ENCODE measurements at places on chromosomes 5 and 9.

DNA sequence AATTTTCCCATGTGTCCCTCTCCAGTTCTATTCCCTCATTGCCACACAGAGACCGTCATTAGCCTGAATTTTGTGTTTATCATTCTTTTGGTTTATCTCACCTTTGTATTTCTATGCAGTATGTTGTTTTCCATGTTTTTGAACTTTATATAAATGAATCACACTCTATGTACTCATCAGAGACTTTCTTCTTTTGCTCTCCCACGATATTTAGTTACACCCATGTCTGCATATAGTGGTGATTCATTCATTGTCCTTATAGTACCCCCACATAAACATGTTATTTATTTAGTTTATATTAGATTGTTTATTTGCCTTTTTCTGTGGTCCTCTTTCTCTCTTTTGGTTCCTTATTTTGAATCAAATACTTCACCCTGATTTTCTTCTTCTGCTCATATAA, 199.7 kb downstream of the FSTL4 start:
- DNase-seq: no peak

- no peak for DNase-seq
These were observed 3.6 kb downstream of the PTRH1 start for GRCh38 chr9:127711831-127712274.

DNA sequence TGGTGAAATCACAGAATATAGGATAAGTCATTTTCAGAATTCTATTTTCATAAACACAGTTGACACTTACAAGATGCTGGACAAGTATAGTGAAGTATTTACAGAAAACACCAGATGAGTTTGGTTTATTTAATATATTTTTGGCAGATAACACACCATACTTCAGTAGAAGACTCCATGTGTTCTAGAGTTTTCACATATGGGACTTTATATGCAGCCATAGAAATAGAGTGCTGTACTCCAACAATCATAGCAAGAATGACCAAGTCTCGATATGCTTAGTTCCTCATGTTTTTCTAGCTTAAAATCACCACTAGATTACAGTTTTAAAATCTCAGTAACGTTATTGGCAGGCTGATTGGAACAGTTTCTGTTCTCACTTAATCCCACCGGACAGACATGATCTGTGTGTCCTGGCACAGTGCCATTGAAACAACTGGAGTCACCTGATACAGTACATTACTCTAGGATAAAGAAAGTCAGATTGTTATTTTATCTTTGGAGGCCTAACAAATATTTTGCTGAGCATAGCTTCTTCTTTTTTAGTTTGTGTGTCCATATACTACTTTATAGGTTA, 45.8 kb upstream of the ERBIN start:
- no peak for DNase-seq

- no peak for DNase-seq
These were observed 39.3 kb downstream of the UBE2D2 start for GRCh38 chr5:139600336-139600949.

- DNase-seq: no peak
These were observed 89.4 kb upstream of the DHFR start for GRCh38 chr5:80744149-80744548.

GRCh38 chr5:178113141-178113787, at the start of gene N4BP3:
Gene N4BP3, plus strand, starts transcription at chr5:178113532. Its CDS starts 6,052 bp downstream, at chr5:178119584.
- no peak for DNase-seq

DNA sequence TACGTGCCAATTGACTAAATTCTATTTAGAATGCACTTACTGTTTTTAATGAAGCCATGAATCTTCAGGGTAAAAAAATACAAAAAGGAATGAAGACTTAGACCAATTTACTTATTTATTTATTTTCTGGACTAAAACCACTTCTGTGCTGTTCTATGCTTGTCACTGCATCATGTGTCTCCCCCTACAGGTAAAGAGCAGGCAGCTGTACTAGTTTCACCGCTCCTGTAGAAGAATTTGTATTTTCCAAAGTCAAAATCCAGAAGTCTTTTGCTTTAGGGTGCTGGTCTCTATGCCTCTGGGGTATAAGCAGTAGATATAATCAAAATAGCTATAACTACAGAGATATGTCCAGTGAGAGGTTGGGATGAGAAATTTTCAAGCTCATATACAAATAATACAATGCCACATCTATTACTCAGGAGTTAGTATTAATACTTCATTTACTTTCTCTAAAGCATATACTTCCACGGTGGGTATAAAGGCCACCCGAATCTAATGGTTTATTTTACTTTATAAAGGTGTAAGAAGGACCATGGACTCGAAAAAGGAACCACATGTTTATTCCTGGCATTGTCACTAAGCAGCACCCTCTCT, 591.5 kb downstream of the RAB3C start:
- no peak for DNase-seq

GRCh38 chr9:130244548-130245165, 20.9 kb upstream of the HMCN2 start:
- no peak for DNase-seq

- no peak for DNase-seq
These were observed 105.2 kb downstream of the CDH10 start for GRCh38 chr5:24539613-24540012.

DNA sequence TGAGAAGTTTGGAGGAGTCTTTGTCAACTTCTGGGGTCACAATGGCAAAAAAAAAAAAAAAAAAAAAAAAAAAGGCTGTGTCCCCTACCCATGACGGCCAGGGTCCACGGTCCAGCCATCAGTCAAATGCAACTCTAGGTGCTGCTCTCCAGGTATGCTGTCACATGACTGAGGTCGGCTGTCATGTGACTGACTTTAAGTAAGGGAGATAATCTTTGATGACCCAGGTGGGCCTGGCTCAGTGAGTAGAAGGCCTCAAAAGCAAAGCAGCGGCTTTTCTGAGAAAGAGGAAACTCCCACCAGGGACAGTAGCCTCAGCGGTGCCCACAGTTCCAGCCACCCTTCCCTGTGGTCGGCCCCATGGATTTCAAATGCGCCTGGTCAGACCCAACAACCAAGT, 117.7 kb downstream of the ROR2 start:
- DNase-seq: no peak

DNA sequence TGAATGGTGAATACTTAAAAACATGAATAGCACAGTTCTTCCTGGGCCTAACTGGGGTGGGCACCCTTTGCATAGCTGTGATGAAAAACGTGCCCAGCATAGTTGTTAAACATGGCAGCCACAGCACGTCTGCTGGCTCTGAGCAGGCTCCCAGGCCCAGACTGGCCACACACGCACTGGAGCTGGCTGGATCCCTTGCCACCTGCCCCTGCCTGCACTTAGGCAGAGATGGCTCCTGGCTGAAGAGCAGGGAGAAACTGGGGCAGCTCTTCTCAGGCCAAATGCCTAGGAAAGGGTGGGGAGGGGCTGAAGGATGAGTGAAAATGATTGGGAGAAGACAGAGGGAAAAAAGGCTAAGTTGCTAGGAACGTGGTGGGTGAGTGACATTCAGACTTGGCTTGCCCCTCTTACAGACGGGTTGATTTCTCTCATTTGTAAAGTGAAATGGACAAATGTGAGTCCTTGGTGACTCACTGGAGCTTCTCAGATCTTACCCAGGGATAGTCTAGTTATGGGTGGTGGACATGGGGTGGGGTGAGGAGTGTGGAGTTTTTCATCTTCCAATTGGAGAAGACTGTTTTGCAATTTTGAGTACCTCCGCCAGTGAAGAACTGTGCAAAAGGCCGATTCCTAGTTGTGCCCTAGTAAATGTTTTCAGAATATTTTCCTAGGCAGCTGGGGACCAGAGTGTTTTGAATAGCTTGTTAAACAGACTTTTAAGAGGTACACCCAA, 42.4 kb downstream of the TRIO start:
- no peak for DNase-seq

DNA sequence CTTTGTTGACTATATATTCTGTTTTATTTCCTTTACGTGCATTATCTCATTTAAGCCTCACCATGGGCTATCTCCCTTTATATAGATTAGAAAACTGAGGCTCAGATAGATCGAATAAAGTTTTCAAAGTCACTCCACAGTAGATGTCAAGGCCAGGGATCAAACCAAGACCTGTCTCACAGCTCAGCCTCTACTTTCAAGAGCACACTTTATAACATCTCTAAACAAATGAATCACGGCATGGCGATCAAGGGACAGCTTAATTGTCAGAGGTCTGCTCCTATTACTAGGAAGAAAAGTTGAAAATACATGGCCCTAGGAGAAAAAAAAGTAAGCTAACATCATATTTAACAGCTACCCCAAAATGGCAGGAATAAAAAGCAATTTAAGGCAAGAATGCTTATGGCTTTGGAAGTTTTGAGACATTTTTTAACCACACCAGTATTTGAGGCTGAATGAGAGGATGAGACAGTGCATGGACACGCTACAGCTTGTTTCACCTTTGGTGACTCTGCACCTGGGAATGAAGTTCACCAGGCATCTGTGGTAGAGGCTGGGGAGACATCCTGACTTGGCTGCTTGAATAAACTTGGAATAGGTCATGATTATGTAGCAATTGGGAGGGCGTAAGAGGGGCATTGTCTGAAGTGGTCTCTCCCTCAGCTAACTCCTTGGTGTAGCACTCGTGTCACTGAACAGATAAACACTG, 486.8 kb upstream of the WWC1 start:
- no peak for DNase-seq

- DNase-seq: no peak
These were observed 61.2 kb downstream of the MRPS30 start for GRCh38 chr5:44869928-44870327.

DNA sequence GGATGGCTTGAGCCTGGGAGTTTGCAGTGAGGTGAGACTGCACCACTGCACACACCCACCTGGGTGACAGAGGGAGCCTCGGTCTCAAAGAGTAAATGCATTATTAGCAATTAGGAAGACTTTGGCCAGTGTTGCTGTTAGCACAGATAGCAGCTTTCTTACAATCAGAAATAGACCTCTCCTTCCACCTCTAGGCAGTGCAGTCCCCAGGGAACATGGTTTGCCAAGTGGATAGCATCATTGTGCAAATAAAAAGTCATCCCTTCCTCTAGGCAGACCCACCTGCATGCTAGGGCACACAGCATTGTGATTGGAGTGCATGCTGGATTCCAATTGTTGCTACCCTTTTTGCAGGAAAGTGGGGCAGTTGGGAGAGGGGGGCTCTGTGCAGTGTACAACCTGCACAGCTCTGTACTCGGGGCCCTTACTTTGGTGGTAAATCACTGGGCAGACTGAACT, 77.9 kb upstream of the KLF9 start:
- no peak for DNase-seq

DNA sequence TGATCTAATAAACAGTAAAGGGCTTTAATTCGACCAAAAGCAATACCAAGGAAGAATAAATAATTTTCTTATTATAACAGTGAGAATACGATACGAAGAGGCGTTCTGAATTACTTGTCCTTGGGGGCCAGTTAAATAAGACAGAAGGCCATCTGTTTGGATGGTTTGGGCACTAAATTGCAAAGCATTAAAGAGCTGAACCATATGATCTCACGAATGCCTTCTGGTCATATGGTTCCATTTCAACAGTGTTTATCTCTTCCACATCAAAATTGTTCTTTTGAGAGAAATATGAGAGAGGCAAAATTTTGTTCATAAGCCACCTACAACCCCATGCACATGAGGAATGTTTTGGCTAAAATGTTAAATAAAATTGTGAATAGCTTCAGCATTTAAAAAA, 605.4 kb downstream of the PTPRD start:
- no peak for DNase-seq

DNA sequence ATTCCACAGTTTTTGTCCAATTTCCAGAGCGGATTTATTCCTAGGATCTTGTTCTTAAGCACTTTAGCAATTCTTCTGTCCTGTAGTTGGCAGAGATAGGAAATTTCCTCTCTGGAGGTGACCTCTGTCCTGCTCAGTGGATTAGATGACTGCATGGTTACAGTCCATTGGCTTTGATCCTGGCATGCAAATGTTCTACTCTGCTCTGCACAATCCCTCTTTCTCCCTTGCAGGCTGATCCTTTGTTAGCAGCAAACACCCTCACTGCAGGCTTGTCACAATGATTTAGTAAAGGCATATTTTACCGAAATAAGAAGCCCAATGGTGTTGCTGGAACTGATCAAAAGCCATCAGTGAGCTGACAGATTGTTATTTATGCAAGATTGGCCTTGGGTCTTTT, 243.8 kb downstream of the COX7C start:
- no peak for DNase-seq

DNA sequence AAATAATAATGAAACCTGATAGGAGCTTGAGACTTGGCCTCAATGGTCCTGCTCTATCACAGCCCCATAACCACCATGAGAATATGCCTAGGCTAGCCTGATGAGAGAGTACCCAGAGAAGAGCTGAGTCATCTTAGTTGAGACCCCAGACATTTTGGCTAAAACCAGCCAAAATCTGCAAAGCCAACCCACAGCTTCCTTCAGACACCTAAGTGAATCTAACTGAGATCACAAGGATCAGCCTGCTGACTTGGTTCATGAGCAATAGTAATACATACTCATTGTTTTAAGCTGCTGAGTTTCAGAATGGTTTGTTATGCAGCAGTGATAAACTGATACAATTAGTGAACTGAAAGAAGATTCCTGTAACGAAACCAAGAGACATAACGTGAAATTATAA, 473.7 kb upstream of the PTGER4 start:
- DNase-seq: no peak

GRCh38 chr5:59474324-59474723, 419.2 kb downstream of the PDE4D start:
- no peak for DNase-seq

DNA sequence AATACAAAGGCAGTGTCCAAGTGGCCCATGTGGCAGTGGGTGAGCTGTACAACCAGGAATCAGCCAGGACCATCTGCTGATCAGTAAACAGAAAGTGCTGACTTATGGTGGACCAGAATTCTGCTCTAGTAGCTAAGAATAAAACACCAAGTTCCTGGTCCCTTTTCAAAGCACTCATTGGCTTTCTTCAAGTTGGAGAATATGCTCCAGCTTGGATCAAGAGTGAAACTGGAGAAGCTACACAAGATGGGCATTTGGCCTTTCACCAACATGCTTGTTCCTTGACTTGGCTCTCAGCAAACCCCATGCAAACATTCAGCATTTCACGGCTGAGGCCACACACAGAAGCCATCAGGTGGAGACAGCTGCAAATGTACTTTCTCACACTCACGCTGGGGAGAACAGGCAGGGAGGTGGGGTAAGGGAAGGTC, 32.1 kb downstream of the MARCHF3 start:
- no peak for DNase-seq

DNA sequence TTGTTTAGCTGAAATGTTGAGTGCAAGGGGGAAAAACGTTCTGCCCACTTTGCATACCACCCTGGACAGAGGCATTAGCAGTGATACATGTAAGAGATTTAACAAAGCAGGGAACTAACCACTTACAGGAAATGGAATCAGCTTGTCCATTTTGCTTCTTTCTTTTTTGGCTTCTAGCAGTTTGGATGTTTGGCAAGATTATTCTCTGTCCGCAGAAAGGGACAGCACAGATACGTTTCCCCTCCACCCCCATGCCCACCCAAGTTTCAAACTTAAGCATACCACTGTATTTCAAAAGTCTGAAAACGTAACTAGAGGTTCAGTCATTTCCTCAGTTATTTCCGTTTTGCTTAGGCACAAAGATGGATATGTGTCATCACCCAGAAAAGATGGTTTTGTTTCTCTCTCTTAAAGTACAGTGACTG, 118.4 kb downstream of the GDNF start:
- no peak for DNase-seq
